ENCODE measurements at places on chromosomes 13 and 19.

DNA sequence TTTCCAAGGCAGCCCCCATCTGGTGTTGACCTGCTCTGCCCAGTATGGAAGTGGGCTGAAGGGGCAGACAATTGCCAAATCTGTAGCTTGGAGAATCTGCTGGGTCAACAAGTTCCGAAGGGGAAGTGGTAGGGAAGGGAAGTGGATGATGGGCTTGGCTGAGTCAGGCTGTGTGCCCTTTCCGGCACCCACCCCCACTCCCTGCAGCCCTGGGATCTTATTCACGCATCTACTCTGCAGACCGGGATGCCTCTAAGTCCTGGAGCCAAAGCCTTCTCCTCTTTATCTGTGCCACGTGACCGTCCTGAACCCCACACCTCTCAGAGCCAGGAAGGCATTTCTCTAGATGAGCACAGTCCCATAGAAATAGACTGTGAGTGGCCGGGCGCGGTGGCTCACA lies 7.5 kb upstream of the C5AR2 start:
- no peak for DNase-seq

DNA sequence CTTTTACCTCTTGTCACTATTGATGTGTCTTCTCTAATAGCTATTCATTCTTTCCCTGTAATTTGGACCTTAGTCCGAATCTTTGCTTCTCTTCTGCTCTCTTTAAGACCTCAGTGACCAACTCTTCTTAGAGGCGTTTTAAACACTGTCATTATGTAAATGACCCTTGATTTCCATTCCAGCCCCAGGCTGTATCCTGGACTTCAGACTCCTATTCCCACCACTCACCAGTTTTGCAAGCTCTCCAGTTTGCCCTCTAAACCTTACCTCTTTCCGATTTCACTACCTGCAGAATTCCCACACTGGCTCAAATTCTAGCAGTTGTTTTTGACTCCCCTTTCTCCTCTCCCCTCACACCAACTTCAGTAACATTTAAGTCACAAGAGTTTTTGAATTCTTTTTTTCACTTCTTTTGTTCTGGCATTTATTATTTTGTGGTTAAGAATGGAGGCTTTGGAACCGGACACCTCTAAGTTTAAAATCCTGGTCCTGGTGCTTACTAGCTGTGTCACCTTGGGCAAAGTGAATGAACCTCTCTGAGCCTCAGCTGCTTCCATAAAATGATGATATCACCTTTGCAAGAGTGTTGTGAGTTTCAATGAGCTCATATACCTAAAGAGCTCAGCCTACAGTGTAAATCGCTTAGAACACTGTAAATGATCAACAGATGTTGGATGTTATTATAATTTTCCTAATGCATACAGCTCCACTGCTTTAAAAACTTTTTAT lies 13.6 kb upstream of the HMGB1 start:
- DNase-seq, result no peak

- DNase-seq, result no peak
Measured at GRCh38 chr19:6678690-6679109, 8.7 kb upstream of the TNFSF14 start.

- DNase-seq, result no peak
Measured at GRCh38 chr19:15962319-15962718, 13.5 kb downstream of the OR10H4 start.

- no peak for DNase-seq
Measured at GRCh38 chr13:109700176-109700575, 86.2 kb downstream of the IRS2 start.

Data from CD4-positive, alpha-beta T cell treated with Interleukin-12 subunit alpha and Interleukin-12 subunit beta, for 1 hour (primary cell).